LoVo (cell line): ENCODE measurements at places on chromosomes 6 and 20.

GRCh38 chr6:166270706-166271375, 37.4 kb downstream of the PRR18 start:
- no peak for DNase-seq

DNA sequence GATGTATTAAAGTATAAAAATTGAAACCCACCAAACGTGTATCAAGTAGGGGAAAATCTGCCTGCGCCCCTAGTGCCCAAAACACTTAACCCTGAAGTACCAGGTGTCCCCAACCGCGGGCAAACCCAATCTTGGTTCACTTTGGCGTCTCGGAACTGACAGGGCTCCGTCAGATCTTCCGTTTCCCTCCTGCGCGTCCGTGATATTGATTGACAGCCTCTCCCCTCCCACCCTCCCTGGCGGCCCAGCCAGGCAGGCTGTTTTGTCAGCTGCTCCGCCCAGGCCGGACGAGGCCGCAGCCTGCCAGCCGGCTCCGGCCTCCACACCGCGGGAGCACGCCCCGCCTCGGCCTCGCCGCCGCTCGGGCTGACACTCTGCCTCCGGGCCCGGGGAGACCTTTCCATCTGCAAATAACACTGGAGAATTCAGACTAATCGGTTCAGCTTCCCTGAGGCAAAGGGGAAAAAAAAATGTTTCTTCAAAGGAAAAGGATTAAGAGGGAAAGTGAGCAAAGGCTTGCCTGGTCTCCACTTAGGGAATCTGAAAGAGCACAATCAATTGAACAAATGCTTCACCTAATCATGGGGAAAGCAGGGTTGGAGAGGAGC, 234.9 kb upstream of the MCHR2 start:
- DNase-seq = peak; percentile 73

- DNase-seq = no peak
Observed at GRCh38 chr6:23446469-23446967, 679.5 kb upstream of the NRSN1 start.

- DNase-seq = no peak
Observed at GRCh38 chr20:4087923-4088322, 72.6 kb upstream of the RNF24 start.

GRCh38 chr6:72412709-72413044, 209.2 kb upstream of the KCNQ5 start:
- DNase-seq = no peak

GRCh38 chr6:100566563-100566962, 101.8 kb upstream of the SIM1 start:
- no peak for DNase-seq

GRCh38 chr6:41568585-41569384, 22.6 kb downstream of the FOXP4 start:
- no peak for DNase-seq

- DNase-seq = no peak
Observed at GRCh38 chr20:237929-238328, 10.9 kb downstream of the DEFB129 start.

DNA sequence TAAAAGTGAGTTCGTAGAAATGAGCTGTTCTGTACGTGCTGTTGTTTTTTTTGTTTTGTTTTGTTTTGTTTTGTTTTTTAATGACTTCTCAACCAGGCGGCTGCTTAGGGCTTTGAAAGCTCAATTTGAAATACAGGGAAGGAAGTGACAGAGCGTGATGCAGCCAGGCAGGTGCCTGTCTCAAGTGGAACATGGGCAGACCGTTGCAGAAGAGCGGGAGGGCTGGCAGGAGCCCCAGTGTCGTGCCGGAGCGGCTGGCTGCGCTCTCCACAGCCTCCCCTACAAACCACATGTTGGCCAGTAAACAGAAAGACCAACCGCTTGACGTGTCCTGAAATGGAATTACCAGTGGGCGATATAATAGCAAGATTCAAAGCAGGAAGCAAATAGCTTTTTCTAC, 164.9 kb upstream of the RREB1 start:
- no peak for DNase-seq
